ENCODE measurements at places on chromosomes 11 and 22. TPM values are rescaled to one million over a fixed set of nuclear protein-coding genes. Genes with fewer than 3 reads are reported as not detected.

Gene PGA5
- total RNA-seq = not detected

DNA sequence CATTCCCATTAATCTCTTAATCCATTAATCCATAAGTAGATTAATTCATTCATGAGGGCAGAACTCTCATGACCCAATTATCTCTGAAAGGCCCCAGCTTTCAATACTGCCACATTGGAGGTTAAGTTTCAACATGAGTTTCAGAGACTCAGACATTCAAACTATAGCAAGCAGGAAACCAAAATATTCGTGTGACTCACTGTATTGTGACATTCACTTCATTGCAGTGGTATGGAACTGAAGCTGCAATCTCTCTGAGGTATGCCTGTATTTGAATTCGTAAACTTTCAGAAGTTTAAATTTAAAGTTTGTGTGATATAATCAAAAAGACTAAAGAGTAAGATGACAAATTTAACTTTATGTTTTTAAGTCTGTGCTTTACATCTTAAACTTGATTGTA is 2.9 kb upstream of the OR52J3 start:
- DNase-seq = peak; percentile 3

- no peak for DNase-seq
Observed at GRCh38 chr11:112403432-112403831, 142.8 kb upstream of the PLET1 start.

Gene GUCY1A2
- total RNA-seq = 0.64 TPM

Gene PLA2G3
- 0.43 TPM for total RNA-seq

GRCh38 chr11:30705913-30706675 is 119.9 kb upstream of the MPPED2 start:
- DNase-seq = no peak

DNA sequence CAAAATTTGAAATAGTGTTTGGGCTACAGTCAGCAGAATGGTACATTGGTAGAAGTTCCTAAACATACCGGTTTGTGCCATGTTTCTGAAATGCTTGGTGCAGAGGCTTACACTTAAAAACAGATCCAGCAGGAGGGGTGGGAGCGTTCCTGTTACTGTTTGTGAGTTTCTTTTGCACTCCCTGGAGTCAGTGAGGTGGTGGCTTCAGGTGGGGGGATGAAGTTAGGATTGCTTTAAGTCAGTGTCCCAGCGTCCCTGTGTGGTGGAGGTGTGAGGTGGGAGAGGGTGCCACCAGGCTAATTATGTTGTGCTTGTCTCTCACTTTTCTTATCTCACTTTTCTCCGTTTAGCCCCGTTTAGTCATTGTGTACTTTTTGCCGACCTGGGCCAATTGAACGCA is 9.7 kb downstream of the TNRC6B start:
- no peak for DNase-seq

DNA sequence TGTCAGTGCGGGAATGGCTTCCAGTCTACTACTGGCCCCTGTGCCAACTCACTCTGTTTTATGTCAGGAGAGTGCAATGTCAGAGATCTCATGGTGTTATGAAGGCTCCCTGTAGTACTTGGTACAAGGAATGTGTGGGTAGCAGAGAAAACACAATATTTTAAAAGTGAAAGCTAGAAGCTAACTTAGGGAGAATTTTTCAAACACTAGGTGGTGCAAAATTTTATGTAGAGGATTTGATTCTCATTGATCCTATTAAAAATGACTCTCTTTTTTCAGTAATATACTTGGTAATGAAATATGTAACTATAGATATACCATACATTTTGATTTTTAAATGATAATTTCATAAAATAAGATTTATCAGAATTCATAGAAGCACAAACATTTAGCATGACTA is 134.7 kb downstream of the JRKL start:
- DNase-seq = no peak

DNA sequence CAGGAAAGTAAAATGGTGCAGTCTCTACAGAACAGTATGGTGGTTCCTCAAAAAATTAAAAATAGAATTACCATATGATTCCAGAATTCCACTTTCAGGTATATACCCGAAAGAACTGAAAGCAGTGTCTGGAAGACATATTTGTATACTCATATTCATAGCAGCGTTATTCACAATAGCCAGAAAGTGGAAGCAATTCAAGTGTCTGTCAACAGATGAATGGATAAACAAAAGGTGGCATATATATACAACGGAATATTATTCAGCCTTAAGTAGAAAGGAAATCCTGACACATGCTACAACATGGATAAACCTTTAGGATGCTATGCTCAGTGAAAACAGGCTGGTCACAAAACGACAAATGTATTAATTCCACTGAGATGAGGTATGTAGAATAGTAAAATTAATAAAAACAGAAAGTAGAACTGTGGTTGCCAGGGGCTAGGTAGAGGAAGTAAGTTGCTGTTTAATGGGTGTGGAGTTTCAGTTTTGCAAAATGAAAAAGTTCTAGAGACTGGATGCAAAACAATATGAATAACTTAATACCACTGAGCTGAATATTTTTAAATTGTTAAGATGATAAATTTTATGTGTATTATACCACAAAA is 14.5 kb downstream of the SAA1 start:
- DNase-seq = no peak

DNA sequence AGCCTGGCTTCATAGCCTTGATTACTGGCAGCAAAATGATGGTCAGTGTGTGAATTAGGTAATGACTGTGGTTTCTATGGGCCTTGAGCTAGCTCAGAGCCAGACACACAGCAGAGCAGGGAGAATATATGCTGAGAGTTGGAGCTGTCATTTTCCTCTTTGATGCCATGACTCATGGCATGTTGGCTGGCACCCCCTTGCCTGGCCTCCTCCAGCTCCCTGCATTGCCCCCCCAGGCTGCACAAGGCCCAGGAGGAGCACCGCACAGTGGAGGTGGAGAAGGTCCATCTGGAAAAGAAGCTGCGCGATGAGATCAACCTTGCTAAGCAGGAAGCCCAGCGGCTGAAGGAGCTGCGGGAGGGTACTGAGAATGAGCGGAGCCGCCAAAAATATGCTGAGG is 20.3 kb upstream of the RRM1 start:
- DNase-seq = no peak

DNA sequence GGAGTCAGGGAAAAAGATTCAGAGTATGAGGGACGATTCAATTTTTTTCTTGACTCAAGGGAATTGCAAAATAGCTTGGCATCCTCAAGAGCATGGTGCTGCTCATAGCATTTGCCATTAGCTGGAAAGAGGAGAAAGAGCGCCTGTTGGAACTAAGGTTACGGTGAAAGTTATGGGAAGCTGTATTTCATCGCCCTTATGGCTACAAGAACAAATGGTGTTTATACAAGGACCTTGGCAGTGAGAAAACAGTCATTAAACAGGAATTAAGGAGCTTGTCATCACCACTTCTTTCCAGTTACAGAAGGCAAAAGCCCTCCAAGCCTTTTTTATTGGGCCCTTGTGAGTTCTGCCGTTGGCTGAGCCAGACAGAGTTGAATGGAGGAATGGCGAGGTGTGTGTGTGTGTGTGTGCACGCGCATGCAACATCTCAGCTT is 74.2 kb downstream of the ALX4 start:
- peak; percentile 82 for DNase-seq

- no peak for DNase-seq
Observed at GRCh38 chr11:120667934-120668333, 156.4 kb downstream of the GRIK4 start.

DNA sequence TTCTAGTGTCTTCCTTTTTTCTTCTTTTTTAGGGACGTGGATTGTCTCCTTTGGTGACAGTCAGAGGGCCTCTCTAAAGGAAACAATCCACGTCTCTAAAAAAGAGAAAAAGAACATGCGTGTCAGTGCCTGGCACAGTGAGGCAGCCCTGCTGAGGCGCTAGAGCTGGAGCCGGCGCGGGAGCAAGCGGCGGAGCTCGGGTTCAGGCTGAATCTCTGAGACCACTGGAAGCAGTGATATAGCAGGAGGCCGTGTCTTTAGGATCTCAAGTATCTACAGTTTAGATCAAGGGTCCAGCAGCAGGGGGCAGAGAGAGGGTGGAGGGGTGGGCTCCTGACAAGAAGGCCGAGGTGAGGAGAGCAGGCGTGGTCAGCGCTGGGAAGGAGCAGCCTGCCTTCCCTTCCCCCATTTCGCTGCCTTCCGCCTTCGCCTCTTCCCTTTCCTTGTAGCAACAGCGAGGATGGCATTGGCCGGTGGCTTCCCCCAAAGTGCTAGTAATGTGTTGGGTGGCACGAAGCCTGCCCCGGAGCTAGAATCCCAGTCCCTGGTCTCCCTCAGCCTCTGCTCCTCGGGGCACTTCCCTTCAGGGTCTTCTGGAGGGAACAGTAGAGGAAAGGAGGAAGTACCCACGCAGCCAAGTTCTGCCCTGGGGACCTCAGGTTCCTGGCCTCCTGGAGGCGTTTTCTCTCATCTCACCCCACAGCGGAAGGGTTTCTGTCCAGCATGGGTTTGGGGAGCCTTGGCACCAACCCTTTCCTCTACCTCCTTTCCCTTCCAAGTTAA is 28.2 kb upstream of the RAB1B start:
- no peak for DNase-seq

GRCh38 chr11:69463181-69463994 is 18.1 kb upstream of the LINC01488 start:
- DNase-seq = peak; percentile 73

Gene SMPD1
- total RNA-seq = 35.0 TPM

GRCh38 chr11:115197433-115197832 is 306.8 kb downstream of the CADM1 start:
- no peak for DNase-seq

Gene CENPM
- total RNA-seq = 14.2 TPM

Gene OR2AG1
- not detected for total RNA-seq

Gene OR51A4
- not detected for total RNA-seq

- DNase-seq = peak; percentile 48
Observed at GRCh38 chr11:60915248-60915914, 1.4 kb downstream of the TMEM109 start.

DNA sequence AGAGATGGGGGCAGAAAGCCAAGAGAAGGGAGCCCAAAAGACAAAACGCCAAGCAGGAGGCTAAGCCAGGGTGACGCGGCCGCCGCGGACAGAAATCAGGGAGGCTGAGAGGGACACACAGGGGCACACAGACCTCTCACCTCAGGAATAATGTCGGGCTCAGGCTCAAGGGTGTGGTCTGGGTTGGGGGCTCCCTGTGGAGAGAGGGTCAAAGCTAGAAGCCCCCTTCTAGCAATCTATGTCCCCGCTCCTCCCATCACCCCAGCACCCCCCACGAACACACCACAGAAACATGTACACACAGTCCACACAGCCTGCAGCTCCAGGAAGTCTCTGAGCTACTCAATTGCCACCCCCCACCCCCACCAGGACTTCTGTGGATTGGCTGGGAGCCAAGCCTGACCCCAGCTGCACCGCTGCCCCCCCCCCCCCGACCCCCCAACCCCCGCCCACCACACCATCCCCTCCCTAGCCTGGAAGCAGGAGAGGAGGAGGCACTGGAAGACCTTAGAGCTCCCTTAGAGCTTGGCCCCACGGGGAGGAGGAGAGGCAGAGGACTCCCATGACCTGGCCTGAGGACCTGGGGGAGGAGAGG is 6.9 kb downstream of the BCL9L start:
- DNase-seq = no peak

GRCh38 chr11:78192223-78192719 is 3.6 kb downstream of the USP35 start:
- no peak for DNase-seq

DNA sequence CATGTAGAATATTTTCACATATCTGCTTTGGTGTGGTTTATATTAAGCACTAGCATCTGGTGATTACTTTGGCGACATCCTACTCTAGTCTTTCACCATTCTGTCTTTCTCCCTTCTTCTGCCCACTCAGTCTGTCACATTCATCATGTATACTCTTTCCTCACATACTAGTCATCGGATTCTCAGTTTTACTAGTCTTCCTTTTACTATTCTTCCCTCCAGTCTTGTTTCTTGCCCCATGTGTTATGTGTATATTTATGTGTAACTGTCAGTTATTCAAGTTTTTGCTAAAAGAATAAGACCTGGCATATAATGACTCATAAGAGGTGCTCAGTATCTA is 4.6 kb upstream of the DIXDC1 start:
- DNase-seq = no peak

DNA sequence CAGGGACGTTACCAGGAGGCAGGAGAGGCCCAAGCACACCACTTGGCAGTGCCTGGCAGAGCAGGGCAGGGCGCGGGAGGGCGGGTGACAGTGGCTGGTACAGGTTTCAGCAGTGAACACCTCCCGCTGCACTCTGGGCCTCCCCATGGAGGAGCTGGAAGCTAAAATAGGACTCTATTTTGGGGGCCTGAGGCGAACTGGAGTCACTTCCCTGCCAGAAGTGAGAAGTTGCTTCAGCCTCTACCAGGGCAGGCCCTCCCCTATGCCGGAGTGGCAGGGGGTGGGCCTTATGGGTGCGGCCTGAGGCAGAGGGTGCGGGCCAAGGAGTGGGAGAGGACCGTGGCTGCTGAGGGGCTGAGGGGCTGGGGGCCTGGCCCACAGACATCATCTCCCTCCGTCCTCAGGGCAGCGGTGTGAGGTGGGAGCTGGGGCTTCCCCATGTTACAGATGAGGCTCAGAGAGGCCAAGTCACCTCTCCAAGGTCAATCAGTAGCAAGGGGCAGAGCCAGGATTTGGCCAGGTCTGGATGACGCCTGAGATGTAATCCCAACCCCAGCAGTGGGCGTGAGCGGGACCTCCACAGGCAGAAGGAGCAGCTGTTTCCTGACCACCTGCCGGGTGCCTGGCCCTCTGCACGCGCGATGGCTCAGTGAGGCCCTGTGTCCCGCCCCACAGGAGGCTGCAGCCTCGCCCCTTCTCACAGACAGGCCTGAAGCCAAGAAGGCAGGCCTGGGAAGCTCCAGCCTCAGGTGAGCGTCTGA is 39.3 kb downstream of the KCNJ4 start:
- no peak for DNase-seq

Gene YPEL1
- total RNA-seq = under 0.01 TPM
